ENCODE measurements at places on chromosomes 16 and 17.

- DNase-seq = no peak
These were observed 58.3 kb downstream of the CCT6B start for GRCh38 chr17:34902831-34903547.

- DNase-seq = no peak
These were observed 16.8 kb upstream of the ABCA3 start for GRCh38 chr16:2357331-2357730.

GRCh38 chr16:57538235-57538721 is 1.9 kb upstream of the CCDC102A start:
- no peak for DNase-seq

DNA sequence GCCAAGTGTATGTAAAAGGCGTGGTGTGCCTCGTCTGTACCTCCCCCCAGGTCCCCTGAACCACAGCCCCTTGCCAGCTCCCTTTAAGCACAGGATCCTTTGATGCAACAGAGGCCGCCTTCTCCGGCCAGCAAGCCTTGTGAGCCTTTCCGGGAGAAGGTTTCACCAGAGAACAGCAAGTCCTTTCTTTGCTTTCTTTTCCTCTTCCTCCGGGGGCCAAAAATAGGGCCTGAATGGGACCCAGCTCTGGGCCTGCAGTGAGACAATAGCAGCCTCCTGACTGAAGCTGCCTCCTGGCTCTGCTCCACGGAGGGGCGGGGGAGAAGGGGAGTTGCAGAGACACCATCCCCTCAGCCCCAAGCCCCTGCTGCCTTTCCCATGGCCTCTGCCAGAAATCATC is 9.0 kb downstream of the ADGRG1 start:
- no peak for DNase-seq

DNA sequence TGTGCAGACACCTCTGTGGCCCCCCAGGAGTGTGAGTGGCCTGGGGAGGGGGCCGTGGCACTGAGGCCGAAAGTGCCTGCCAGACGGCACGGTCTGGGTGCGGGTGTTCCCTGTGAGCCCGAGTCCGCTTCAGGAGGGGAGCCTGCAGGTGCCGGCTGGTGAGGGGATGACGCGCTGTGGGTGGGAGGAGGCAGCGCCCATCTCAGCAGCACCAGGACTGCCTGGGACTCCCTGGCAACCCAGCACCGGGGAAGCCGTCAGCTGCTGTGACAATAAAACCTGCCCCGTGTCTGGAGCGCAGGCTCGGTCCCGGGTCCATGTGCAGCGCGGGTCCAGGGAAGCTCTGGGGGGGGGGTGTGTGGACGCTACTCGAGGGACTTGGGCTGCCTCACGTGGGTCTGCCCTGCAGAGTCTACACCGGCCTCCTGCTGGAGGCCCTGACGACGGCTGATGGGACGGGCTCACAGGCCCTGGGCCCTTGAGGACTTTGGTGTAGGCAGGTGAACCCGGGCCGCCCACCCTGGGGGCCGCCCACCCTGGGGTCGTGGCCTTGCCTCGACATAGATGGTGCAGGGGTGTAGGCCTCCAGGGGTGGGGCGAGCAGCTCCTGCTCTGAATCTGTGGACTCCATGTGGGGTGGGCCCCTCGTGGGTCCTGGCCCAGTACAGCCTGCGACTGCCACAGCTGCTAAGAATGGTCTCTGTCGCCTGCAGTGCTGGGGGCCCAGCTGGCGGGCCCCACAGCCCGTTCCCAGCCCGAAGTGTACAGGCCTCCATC is 5.9 kb upstream of the RAB40C start:
- no peak for DNase-seq

DNA sequence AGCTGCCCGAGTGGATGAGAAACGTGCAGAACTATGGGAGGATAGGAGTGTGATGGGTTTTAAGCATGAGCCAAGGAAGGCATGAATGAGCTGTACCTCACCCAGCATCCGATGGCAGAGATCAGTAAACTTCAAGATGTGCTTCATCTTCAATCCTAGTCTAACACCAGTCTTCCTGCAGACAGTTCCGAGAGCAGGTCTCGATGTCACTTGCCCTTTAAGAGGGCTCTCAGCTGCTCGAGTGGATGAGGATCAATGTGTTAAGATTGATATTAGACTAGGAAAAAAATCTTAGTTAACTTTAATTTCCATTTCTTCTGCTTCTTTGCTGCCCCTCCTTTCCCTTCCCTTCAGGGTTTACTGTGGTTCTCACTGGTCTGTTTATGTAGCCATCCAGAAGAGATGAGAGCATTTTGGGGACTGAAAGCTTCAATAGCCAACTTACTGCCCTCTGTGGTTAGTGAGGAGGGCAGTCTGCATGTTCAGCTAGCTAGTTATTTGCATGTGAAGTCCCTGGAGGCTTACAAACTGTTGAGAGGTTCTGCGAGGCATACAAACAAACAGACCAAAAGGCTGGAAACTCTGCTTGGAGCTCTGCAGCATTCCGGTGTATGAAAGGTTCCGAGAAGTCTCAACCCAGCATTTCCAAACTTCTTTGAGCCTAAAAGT is 15.3 kb downstream of the KLHL36 start:
- no peak for DNase-seq

- DNase-seq = no peak
These were observed 22.0 kb downstream of the GOSR2 start for GRCh38 chr17:46944931-46945330.

GRCh38 chr17:39270923-39271322 is 45.2 kb upstream of the STAC2 start:
- no peak for DNase-seq

- DNase-seq = no peak
These were observed 4.1 kb downstream of the CCL2 start for GRCh38 chr17:34259146-34259545.

- DNase-seq = no peak
These were observed 3.6 kb downstream of the ZNF48 start for GRCh38 chr16:30398661-30399434.

DNA sequence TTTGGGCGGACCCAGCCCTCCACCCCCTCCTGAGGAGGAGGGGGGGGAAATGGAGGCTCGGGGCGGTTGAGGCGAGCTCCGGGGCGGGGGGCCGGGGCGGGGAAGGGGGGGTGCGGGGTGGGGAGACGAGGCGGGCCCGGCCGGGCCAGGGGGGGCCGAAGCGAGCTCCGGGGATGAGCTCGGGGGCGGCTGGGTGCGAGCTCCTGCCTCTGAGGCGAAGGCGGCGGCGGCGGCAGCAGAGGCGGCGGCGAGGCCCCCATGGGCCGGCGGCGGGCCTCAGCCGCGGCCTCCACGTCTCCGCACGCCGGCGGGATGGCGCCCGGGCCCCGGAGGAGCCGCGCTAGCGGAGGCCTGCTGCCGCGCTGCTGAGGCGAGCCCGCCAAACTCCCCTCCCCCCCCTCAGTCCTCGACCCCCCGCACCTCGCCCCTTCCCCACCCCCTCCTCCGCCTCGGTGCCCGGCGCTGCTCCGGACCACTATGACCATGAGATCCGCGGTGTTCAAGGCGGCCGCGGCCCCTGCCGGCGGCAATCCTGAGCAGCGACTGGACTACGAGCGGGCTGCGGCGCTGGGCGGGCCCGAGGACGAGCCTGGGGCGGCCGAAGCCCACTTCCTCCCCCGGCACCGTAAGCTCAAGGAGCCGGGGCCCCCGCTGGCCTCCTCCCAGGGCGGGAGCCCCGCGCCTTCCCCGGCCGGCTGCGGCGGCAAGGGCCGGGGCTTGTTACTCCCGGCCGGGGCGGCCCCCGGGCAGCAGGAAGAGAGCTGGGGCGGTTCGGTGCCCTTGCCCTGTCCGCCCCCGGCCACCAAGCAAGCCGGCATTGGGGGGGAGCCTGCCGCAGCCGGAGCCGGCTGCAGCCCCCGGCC is 596 bp downstream of the MSL1 start:
- peak; percentile 37 for DNase-seq

GRCh38 chr16:4140652-4141051 is 24.4 kb upstream of the ADCY9 start:
- DNase-seq = no peak

DNA sequence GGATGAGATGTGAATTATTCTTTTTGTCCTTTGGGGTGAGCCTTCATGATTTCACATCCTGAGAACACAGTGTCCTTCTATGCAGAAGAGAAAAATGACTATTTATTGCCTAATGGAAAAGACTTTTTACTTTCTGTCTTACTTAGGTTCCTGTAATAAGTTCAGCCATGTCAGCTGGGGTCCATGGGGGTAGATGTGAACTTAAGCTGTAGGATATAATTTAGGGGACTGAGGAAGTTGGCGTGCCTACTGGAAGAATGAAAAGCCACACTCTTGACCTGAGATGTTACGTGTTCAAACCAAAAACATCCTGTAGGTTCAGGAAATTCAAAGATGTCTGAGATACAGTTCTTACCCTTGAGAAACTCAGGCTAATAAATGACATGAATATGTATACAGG is 660.5 kb downstream of the TOX3 start:
- DNase-seq = no peak

GRCh38 chr17:50481648-50482047 is 3.0 kb downstream of the RSAD1 start:
- DNase-seq = no peak

GRCh38 chr16:85199069-85199725 is 86.9 kb upstream of the CIBAR2 start:
- no peak for DNase-seq

DNA sequence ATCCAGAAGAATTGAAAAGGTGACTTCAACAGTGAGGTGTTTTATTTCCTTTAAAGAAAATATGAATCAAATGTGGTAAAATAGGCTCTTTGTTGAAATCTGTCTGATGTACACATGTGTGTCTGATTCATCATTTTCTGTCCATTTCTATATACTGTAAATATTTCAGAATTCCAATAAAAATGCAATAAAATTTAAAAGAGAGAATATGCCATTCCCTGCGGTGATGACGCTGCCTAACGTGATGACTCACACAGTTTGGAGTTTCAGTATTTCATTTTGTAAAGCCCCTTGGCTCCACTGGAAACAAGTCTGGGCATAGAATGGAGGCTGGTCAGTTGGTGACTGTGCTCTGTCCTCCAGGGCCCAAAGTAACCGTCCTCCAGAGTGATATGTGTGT is 482.5 kb upstream of the CDH5 start:
- DNase-seq = no peak

- no peak for DNase-seq
These were observed 14.9 kb downstream of the TFAP4 start for GRCh38 chr16:4257646-4258556.

GRCh38 chr17:70206361-70207010 is 37.2 kb downstream of the KCNJ2 start:
- DNase-seq = no peak

GRCh38 chr17:35766903-35767510 is 6.3 kb downstream of the C17orf50 start:
- DNase-seq = no peak

DNA sequence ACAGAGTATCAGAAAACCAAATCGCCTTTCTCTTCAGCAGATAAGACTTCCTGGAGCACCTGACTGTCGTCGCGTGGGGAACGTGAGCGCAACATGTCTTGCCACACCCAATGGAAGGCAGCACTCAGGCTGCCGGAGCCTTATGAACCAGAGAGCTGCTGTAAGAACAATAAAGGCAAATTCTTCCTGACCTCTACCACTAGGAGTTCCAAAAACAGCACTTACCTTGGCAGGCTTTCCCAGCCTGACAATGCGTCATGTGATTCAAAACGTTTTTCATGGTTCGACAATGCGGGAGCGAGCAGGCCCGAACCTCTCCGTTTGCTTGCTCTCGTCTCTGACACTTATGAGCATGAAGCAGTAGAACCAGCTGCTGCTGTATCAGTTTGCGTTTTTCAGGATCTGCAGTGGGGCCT is 75.8 kb upstream of the TRAP1 start:
- no peak for DNase-seq

DNA sequence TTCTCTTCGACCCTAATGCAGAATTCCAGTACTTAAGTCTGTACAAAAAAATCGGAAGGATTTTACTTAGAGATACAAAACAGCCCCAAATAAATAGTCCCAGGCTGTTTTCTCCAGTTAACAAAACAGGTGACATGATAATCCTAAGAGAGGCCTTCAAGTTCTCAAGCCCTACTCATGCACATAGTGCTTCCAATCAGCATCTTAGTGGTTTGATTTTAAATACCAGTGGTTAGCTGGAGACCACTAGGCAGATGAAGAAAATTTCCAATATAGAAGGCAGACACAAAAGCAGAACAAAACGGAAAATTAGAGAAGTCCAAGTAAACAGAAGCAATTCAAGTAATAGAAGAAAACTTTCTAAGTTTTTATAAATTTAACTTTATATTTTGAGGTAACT is 5.2 kb upstream of the OR4D2 start:
- DNase-seq = no peak

DNA sequence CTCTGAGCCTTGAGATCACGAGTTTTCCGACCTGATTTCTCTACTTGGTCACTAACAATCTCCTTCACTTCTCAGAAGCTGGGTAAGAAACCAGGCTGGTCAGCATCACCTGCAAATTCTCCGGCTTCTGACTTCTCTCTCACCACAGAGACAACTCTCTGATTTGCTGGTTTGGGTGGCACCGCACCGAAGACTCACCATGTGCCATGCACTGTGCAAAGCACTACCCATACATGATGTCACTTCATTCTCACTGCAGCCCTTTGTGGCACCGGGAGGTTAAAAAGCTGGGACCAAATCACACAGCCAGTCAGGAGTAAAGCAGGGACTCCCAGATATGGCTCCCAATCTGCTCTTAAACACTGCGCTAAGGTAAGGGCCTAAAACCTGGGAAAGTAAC is 647 bp downstream of the VAC14 start:
- no peak for DNase-seq

- no peak for DNase-seq
These were observed 529.1 kb downstream of the WWOX start for GRCh38 chr16:78628461-78629045.

DNA sequence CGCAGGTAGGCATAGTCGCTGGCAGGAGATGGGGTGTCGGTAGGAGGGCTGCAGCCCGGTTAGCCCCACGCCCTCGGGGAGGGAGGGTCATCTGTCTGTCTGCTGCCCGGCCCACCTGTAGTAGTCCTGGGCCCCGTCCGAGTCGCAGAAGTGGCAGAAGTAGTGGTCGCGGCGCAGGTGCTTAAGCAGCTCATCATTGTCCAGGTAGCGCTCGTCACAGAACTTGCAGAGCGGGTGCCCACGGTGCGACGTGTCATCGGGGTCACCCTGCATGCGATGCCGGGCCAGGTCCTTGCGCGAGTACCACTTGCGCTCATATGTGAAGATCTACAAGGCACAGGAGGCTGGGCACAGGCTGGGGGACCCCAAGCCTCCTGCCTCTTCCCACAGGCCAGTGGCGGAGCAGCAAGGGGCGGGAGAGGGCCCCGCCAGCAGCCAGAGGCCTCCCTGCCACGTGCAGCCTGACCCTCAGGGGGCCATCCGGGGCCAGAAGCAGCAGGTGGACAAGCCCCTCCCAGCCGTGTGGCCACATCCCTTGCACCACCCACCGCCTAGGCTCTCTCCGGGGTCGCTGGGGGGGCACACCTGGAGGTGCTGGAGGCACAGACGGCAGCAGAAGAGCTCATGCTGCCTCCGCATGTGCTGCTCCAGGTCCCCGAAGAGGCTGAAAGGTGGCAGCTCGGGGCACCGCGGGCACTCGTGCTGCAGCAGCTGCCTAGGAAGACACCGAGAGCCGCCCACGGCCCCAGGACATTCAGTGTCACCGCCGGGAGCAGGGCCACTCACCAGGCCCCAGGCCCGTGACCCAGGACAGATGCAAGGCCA is 7.0 kb downstream of the ZNF598 start:
- no peak for DNase-seq

- DNase-seq = no peak
These were observed 132.6 kb downstream of the PARN start for GRCh38 chr16:14497245-14498082.

GRCh38 chr17:41992576-41992975 is 24.7 kb downstream of the DNAJC7 start:
- no peak for DNase-seq

Data from progenitor cell of endocrine pancreas (in vitro differentiated cells).